Mesenteric fat pad (tissue), 1 donor: ENCODE measurements at places on chromosomes 1 and 21. TPM values are rescaled to one million over a fixed set of nuclear protein-coding genes. Genes with fewer than 3 reads are reported as not detected.

Gene SDF4
- total RNA-seq: 144 TPM

DNA sequence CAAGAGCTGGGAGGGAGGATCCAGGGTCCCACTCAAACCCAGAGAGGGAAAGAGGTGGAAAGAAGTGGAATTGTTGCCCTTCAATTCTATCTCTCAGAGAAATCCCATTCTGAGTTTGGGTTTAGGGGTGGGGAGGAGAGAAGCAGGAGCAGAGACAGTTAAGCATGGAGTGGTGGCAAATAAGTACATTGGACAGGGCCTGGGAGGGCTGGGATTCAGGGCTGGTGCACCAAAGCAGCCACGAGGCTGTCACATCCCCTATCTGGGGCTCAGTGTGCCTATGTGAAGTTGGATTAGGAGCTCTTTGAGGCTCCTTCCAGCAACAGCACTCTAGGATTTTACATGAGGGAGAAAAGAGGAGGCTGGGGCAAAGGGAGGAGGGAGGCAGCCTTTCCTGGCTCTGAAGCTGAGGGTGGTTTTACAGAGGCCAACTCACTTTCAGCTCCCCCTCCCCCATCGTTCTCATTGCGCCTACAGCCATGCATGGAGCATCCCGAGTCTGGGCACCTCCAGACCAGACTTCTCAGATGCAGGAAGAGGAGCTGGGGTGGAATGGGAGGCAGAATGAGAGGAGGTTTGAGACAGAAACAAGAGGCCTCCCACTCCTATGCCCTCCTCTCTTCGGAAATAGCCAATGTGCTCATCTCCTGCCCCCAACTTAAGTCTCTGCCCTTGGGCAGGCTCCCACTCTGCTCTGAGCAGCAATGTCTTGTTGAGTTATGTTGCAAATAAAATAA, 3.0 kb upstream of the SYT6 start:
- DNase-seq: no peak

Gene ADORA1
- 2.7 TPM for total RNA-seq

DNA sequence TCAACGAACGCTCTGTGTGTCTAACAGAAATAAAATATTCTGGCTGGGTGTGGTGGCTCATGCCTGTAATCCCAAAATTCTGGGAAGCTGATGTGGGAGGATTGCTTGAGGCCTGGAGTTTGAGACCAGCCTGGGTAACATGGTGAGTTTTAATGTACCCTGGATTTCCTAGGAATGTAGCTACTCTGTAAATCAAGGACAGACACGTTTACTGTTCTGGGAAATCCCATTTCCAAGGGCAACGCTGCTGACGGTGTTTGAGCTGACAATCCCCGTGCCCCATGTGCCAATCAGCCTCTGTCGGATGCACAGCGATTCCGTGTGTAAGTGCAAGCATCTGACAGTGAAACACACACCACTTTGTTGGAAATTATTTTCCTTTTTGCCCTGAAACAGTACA, 8.0 kb downstream of the CORT start:
- no peak for DNase-seq

Gene SMCP
- not detected for total RNA-seq
